Nephron progenitor cell (in vitro differentiated cells): ENCODE measurements at places on chromosomes 1 and 21.

DNA sequence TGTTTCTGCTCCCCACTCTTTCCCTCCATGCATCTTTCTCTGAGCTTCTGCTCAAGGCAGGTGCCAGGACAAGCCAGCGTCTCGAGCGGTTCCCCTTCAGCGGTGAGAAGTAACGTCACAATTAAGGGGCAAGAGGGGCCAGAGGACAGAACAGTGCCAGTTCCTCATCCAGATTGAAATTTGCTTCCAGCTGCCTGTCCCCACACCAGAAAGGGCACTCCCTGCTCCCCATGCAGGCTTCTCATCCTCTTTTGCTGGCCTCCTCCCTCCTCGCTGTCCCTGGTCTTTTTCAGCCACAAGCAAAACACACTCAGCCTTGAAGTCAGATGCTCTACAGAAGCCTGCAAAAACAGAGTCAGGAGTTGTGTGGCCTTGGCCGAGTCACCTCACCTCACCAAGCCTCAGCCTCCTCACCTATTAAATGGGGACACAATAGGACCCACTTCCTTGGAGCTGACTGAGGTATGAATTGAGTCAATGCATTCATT lies 35.0 kb upstream of the ECE1 start:
- no peak for DNase-seq

- no peak for DNase-seq
Observed at GRCh38 chr1:234495231-234495990, 16.4 kb upstream of the TARBP1 start.

DNA sequence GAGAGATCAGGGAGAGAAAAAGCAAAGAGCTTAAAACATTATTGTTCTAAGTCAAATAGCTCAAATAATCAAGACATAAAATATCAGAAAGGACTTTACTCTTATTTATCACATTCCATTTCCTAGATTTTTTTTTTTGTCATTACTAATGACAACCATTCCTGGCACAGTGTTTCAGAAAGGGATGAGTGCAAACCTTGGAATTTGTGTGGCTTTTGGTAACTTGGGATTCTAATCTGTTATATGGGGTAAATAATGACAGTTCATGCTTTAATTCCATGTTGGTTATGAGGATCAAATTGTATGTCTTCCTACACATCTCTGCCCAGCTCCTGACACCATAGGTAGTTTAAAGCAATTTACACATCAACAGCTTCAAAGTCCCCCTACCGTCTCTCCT lies 358.4 kb upstream of the ADGRL4 start:
- no peak for DNase-seq

DNA sequence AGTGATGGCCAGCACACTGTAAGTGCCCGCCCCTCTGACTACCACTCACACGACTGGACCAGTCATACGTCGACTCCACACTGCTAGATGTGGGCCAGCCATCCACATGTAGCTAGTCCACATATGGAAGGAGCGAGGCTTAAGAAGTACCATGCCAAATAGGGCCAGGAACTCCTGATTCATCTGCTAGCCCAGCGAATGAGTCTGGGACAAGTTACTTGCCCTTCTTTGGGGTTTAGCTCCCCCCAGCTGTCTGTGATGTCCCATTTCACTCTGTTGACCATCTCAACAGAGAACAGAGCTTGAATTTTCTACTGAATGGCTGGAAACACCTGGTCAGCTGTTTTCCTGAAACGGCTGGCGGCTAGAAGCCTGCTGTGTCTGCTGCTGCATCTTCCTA lies 5.8 kb downstream of the CSRP1 start:
- DNase-seq, result no peak

DNA sequence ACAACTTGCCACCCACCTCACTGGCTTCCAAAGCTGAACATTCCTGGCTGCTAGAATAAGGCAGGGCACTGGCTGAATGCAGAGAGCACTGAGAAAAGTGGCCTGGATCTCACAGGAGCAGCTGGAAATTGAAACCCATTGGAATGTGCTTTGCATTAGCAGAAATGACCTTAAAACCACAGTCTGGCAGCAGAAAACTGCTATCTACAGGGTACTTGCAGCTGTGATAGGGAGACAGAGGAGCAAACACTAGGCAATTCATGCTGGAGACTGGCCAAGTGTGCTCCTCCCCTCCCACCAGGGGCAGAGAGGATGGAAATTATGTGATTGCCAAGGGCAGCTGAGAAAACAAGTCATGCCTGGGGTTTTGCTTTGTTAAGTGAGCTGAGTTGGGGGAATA lies 47.2 kb downstream of the HSD3B1 start:
- DNase-seq, result no peak

DNA sequence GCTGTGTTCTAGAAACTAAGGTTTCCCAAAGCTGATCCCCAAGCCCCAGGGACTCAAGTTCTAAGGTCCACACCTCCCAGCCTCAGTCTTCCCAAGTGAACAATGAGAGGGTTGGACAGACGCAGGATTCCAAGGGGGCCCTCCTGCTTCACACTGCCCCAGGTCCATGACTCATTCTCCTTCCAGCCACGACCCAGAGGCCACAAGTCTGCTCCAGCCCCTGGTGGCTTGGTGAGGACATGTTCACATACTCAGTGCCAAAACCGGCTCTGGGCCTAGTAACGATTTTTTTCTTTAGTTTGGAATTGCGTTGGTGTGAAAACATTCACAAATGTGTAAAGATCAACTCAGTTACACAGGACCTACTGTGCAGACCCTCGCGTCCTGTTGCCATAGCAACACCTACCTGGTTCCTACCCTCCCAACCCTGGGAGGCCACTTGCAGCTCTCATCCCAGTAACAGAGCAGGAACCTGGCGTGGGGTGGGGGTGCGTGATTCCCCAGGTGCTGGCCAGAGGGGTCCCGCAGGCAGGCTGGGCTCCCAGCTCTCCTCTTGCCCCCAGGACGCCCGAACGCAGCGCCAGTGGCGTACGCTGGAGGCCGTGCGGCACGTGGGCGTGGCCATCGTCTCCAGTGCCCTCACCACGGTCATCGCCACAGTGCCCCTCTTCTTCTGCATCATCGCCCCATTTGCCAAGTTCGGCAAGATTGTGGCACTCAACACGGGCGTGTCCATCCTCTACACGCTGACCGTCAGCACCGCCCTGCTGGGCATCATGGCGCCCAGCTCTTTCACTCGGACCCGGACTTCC lies 57.0 kb downstream of the DISP3 start:
- DNase-seq, result no peak

GRCh38 chr1:26758358-26758757 lies 29.4 kb upstream of the PIGV start:
- no peak for DNase-seq

DNA sequence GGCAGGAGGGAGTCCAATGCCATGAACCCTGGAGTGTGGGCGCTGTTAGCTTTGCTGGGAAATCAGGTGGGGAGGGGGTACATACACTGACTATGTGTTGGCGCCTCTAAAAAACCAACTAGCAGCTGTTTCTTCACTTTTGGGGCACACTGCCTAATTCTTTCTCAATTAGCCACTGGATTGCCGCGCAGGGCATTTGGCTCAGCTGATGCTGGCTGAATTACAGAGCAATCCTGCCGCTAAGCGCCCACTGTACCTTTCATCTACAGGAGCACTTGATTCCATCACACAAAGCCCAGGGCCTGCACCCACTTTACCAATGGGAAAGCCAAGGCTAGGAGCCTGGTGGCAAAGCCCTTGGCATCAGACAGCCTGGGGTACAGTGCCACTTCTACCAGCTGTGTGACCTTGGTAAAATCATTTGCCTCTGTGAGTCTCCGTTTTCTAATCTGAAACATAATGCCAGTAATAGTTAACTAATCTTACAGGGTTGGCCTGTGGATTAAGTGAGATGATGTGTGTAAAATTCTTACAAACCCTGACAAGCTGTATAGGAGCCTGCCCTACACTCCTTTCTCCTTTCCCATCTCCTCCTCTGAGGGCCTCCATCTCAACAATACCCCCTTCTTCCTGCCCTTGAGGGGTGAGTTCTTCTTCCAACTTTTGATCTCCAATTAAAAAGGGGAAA lies 59.0 kb downstream of the UBE2T start:
- DNase-seq, result no peak
